Activated naive CD4-positive, alpha-beta T cell treated with Interleukin-2 at 50 U/mL for 16 hours (primary cell): ENCODE measurements at places on chromosomes 6 and 20.

- DNase-seq, result no peak
Measured at GRCh38 chr6:40376113-40376650, 211.0 kb downstream of the LRFN2 start.

- DNase-seq, result peak; percentile 43
Measured at GRCh38 chr6:136784910-136785746, 7.1 kb downstream of the MAP3K5 start.

DNA sequence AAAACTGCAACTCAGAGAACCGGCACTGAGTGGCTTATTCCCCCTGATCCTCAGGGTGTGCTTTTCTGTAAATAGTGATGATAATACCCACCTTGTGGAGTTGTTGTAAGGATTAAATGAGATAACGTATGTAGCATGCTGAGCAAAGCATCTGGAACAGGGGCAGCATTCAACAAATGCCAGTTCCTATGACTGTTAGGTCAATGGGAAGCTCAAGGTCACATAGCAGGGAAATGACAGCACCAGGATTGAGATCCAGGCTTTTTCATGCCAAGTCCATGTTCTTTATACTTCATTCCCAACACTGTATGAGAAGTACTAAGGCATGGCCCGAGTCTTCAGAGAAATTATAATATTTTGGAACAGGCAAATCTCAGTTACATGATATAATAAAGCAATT lies 5.1 kb downstream of the RCAN2 start:
- DNase-seq, result no peak

DNA sequence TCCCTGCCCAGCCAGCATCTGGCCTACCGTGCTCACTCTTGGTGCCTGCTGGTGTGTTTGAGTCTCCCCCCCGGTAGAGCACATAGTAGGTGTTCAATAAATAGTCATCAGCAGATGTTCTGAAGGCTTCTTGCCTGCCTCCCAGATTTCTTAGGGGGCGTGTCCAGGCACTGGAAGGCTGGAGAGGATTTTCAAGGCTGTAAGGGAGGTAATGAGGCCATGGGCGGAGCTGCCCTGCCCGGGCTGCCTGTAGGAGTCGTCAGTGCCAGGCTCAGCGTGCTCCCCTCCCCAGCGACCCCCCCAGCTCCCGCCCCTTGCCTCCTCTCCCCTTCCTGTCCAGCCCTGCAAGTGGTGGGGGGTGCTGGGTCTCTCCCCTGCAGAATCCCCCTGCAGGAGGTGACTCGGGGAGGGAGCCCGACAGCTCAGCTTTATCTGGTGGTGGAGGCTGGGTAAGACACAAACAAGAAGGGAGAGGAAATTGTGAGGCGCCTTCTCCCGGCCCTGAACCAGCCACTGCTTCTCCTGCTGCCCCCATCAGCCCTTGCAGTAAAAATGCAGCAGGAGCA lies 55.9 kb downstream of the BCAS4 start:
- no peak for DNase-seq

GRCh38 chr6:47646689-47647088 lies 51.7 kb upstream of the ADGRF4 start:
- no peak for DNase-seq

GRCh38 chr6:75503291-75503690 lies 9.7 kb upstream of the FILIP1 start:
- DNase-seq, result no peak

DNA sequence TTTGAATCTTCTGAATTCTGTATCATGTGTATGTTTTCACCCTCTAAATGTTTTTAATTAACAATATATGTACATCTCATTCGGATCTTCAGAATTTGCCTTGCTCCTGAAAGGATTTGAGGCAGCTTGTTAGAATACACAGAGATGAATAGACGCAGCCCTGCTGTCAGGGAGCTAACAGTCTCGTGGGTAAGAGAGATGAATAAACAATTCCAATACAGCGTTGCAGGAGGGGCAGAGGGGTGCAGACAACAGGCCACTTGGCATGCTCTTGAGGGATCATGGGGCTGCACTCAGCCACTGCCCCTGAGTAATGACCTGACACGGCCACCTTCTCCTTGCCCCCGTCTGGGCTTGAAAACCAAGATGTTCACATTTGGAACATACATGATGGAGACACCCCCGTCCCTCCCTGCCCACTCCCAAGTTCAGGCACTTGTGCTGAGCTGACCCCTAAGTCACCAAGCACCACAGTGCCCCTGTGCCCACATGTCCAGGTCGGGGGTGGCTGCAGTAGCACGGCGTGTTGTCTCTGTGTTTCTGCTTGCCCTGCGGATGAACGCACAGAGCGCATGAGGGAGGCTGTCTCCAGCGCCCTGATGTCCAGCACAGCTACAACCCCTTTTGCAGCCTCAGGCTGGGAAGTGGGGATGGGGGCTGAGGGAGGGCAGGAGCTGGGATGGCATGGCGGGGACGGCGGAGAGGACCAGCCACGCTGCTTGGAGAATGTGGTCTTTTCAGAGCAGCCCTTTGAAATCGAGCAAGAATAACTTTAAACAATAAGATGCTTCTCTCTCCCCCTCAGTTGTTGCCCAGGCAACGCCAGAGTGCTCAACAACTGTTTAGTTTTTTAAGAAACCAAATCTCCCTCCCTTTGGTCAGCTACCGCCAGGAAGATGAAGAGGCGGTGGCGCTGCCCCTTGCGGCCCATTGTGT lies 33.0 kb upstream of the CDH22 start:
- DNase-seq, result no peak

DNA sequence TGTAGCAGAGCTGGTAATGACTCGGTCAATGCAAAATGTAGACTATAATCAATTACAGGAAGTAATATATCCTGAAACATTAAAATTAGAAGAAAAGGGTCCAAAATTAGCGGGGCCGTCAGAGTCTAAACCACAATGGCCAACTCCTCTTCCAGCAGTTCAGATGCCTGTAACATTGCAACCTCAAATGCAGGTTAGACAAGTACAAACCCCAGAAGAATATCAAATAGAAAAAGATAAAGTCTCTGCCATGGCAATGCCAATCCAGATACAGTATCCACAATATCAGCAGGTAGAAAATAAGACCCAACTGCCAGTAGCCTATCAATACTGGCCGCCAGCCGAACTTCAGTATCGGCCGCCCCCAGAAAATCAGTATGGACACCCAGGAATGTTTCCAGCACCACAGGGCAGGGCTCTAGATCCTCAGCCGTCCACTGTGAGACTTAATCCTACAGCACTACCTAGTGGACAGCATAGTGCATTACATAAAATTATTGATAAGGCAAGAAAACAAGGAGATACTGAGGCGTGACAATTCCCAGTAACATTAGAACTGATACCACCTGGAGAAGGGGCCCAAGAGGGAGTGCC lies 158.4 kb downstream of the GPX5 start:
- DNase-seq, result peak; percentile 18

- no peak for DNase-seq
Measured at GRCh38 chr6:169972101-169972651, 220.8 kb downstream of the ERMARD start.

DNA sequence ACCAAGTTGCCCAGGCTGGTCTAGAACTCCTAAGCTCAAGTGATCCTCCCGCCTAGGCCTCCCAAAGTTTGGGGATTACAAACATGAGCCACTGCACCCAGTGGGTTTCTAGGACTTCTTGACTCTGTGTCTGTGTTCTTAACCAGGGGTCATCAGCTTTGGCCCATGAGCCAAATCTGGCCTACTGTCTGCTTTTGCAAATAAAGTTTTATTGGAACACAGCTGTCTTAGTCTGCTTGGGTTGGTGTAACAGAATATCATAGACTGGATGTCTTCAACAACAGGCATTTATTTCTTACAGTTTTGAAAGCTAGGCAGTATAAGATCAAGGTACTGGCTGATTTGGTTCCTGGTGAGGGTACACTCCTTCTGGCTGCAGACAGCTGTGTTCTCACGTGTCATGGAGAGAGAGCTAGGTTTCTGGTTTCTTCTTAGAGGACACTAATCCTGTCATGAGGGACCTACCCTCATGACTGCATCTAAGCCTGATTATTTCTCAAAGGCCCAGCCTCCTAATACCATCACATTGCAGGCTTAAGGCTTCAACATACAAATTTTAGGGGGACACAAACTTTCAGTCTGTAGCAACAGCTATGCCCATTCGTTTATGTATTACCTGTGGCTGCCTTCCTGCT lies 23.3 kb downstream of the ARFGEF2 start:
- DNase-seq, result no peak

DNA sequence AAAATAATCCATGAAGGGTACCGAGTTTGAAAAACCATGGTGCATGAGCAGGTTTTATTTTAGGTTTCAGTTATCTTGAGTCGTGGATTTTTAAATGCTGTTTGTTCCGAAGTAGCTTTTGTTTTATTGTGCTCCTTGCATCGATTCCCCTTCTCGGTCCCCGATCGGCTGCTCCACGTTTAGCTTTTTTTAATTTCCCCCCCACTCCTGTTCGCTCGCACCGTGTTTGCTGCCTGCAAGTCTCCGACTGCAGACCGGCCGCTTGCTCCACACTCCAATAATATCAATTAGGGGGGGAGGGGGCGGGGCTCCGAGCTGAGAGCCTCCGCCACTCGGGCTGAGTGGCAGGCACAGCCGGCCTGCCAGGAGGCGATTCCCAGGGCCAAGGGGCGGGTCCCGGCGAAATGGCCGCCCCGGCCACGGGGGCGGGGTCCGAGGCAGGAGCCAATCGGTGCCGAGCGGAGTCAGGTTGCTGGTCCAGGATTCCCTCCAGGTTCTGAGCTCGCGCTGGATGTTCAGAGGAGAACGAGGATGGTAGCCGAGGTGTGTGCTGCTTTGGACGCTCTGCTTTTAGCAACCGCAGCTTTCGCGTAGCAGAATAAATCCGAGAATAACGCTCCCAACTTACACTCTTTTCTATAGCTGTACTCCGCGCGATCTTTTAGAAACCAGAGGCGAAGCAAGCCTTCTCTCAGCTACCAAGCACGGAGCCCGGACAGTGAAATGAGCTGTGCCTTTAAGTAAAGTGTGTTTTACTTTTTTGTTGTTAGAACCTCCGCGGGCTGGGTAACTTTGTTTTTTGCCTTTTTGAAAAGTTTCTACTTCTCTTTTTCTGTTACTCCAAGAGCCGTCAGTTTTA lies at the start of gene EPHA7:
Gene EPHA7 (minus strand): TSS at position 256 of the 859 bp plus-strand sequence. CDS start 218 bp downstream, at position 38.
- peak; percentile 35 for DNase-seq

DNA sequence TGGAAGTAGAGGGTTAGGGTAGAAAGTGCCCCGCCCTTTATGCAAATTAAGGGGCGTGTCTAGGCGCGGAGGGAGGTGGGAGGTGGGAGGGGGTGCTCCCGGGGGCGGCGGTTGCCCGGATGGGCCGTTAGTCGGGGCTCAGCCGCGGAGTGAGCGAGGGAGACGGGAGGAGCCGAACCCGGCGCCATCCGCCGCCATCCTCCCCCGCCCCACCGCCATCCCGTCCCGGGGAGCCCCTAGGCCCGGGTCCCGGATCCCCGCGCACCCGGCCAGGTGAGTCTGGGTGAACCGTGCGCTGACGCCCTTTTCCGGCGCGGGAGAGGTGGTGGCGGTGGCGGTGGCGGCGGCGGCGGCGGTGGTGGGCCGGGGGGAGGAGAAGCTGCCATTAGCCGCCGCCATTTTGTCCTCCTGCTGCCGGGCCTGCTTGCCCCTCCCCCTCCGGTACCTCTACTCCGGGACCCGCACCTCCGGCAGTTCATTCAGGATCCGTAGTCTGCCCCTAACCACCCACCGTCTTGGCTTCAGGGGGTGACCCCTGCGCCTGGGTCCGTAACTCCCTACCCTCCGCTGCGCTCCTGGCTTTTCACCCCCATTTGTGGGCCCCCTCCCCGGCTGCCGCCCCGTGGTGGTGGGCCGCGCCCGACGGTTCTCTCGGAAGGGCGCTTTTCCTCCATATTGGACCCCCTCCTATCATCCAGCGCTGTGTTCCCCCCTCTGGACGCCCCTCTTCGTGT lies at the start of gene PRRC2A:
Gene PRRC2A (plus strand): TSS at position 130 of the 734 bp plus-strand sequence. CDS start 2,075 bp downstream, outside the sequence.
- peak; percentile 82 for DNase-seq

GRCh38 chr6:63819831-63820230 lies 184.2 kb downstream of the PHF3 start:
- no peak for DNase-seq

DNA sequence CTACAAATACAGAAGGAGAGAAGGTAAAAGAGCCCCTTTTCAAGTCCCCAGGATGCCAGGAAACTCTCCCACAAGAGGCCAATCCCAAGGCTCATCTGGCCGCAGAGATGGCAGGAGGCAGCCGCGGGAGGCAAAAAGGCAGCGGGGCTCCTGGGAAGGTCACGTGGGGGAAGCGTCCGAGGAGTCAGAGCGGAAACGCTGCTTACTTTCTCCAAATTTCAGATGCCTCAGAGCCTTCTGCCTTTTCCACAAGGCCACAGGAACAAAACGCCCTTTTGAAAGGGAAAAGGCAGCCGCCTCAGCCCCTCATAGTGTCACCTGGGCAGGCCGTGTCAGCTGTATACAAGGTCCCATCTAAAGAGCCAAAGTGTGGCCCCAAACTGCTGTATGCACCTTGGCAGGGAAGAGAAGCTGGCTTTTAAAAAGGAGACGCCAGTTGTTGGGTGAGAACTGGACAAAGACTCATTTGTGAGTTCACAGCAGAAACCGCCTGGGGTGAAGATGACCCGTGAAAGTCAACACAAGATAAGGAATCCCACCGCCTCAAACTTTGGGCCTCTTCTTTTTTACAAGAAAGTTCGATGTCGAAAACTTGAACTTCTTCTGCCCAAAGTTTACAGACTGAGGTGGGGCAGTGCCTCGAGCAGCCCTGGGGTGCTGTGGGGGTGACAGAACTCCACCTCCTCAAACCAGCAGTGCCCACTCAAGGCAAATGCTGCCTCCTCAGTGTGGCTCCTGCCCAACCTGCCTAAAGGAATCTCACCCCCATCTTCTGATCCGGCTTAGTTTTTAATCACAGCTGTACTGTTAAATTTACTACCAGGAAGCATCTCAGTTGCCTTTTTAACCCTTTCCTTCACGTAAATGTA lies 45.4 kb downstream of the EZR start:
- DNase-seq, result no peak

DNA sequence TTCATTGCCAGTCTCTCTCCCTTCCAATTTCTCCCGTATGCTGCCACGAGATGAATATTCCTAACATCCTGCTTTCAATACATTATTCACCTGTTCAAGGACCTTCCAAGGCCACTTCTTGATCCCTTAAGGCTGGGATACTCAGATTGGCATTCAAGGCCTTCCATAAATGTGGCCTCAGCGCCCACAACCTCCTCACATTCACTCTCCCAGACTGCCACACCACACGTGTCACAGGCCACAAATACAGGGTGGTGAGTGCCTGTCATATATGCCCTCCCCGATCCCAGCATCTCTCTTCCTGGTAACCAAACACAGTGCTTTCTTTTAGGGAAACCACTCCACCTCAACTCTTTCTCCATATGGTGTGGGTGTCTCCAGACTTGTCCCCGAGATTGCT lies 55.5 kb downstream of the TTI1 start:
- DNase-seq, result no peak

GRCh38 chr6:32415521-32416019 lies 8.6 kb upstream of the BTNL2 start:
- peak; percentile 80 for DNase-seq

DNA sequence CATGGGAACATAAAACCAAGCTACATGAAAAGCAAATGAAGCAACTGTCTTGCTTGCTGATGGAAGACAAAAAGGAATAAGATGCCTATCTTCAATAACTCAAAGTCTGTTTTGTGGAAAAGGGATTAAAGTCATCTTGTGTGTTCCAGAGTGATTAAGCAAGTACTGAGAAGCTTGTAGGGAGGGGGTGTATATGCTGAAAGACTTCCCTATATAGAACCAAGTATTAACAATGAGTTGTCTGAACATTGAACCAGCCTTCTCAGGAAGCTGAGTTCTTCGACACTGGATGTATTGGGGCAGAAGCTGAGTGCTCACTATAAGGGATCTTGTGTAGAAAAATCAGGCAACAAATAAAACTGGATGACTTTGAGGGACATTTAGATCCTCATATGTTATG lies 451.8 kb downstream of the CD83 start:
- DNase-seq, result no peak
